ENCODE measurements at places on chromosomes 6 and 20.

- no peak for DNase-seq
These were observed 52.0 kb upstream of the TULP1 start for GRCh38 chr6:35564733-35565132.

GRCh38 chr6:93083337-93084230, 335.8 kb downstream of the EPHA7 start:
- DNase-seq, result no peak

GRCh38 chr6:14241255-14242070, 123.9 kb downstream of the CD83 start:
- DNase-seq, result no peak

DNA sequence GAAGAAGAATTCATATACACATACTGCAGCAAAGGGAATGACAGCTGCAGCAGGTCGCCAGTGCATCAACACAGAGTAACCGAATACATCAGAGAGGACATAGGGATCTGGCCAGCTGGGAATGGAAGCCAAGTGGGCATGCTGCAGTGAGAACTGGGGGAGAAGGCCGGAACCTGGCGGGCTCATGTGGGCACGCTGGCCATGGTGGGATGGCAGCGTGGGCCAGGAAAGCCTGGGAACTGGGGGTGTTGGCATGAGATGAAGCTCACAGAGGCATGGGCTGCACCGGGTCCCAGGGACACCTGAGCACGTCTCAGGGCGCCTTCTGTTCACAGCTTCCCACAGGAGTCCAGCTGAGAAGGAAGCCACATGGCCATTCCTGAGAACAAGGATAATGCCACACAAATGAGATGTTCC, 139.5 kb upstream of the AGPAT4 start:
- no peak for DNase-seq

DNA sequence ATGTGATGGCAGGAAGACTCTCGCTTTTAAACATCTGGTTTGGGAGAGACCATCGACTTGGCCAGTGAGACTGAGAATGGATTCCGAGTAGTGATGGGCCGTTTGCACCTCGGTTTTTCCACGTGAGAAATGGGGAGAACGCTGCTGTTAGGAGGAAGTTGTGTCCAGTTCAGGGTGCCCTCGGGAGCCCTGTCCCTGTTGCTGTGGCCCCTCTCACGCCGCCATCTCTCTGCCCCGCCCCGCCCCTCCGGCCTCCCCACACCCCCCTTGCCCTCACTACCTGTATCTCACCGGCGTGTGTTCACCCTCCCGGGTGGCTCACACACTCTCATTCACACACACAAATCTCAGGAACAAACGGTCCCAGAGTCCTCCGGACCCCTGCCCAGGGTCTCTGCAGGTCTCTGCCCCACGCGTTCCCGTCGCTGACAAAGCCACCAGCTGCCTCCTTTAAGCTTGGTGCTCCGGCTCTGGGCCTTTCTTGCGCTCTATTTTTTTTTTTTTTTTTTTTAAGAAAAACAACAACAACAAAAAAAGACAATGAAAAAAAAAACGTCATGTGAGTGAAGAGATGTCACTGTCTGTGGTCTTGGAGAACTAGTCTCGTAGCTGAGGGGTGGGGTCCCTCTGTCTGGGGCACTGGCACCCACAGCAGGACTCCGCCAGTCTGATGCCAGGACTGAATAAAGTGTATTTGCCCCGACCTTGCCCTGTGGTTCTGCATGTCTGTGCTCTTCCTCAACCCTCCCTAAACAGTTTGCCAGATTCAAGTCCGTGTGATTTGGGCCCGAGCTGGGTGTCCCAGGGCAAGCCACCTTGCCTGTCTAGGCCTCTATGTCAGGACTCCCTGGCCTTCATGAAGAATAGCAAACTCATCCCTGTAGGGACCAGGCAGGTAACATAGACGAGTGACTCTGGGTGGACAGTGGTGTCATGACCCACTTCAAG, 2.9 kb downstream of the SOX12 start:
- peak; percentile 38 for DNase-seq

DNA sequence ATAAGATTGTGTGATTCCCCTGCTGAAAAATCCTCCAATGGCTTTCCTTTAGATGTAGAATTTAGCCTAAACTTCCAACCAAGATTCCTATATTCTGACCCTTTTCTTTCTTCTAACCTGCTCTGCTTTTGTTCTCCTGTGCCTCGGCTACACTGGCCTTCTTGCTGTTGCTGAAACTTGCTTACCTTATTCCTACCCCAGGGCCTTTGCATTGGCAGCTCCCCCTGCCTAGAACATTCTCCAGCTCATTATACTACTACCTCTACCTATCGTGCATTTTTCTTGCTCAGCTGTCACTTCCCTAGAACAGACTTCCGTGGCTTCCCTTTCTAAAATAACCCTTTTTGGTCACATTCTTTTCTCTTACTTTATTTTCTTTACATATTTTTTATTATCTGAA, 48.7 kb downstream of the PLCB4 start:
- DNase-seq, result no peak

GRCh38 chr6:79971193-79971592, 23.8 kb upstream of the ELOVL4 start:
- no peak for DNase-seq

DNA sequence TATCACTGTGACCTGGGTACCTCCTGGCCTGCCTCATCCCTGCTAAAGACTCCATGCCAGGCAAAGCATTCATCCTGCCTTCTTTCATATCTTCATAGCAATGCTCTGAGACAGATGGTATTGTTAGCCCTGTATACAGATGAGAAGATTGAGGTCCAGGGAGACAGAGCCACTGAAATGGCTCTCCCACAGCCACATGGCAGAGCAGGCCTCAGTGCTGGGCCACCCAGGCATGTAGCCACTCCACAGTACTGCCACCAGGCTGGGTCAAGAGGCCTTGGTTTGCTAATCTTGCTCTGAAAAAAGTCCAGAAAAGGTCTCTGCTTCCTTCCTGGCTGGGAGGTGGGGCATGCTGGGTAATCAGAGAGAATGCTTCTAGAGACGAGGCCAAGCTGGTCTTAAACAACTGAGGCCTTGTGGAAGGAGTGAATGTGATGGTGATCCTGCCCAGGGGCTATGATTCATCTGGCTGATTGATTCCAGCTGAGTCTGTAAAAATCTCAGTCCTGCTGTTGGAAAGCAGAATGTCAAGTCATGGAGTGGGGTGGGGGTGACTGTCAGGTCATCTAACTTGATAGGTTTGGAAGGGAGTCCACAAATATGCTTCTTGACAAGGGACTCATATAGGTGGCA, 29.8 kb downstream of the HM13 start:
- peak; percentile 62 for DNase-seq

DNA sequence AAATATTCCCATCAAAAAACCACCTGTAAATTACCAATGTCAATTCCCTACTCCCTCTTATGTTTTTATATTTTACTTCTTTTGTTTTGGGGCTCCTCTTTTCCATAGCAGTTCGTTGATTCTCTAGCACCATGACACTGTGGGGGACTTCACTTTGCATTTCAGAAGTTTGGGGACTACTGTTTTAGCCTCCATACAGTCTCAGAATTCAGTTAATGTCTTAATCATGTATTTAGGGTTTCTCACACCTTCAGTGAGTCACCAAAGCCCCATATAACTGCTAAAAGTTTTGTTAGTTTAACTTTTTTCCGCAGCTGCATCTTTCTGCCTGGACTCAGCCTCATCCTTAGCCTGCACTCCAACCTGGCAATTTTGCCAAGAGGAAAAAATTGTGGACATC, 20.7 kb upstream of the AIG1 start:
- DNase-seq, result no peak

DNA sequence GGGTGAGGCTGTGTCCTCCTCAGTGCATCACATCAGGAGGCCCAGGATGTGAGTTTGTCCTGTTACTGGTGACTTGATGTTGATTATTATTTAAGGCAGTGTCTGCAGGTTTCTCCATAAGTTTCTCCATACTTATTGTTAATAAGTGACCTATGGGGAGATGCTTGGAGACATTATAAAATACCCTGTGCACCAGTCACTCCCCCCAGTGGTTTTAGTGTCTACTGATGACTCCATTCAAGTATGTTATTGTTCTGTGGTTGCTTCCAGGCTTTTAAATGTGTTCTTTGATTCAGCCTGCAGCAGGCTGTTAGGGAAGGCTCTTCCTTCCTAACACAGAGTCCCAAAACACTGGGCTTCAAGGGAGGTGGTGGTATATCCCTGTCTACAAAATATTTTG, 14.6 kb upstream of the CST3 start:
- no peak for DNase-seq

GRCh38 chr6:31797588-31797987, 2.0 kb upstream of the VARS1 start:
- no peak for DNase-seq

DNA sequence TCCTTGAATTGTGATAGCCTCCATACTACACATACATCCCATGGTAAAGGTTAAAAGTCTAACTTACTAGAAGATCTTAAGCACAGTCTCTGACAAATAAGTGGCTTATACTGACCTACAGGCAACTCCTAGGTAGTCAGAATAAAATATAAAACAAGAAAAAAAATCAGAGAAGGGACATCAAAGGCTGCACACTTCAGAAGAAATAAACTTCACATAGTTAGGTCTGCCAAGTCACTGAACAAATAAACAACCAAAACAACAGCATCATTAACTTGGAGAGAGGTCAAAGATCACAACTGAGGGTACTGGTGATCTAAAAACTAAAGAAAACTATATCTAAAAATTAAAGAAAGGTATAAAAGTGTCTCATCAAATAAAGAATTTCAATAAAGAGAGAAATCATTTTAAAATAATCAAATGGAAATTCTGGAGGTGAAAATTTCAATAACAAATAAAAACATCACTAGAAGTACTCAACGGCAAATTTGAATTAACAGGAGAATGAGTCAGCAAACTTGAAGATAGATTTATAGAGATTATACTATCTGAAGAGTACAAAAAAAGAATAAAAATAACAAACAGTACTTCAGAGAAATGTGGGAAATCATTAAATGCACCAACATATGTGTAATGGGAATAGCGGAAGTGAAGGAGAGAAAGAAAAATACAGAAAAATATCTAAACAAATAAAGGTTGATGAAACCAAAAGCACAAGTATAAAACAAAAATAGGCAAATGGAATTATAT, 88.0 kb upstream of the UST start:
- no peak for DNase-seq

GRCh38 chr6:134177236-134177635, 124.8 kb upstream of the SLC2A12 start:
- DNase-seq, result no peak

GRCh38 chr6:31899882-31900722, 1.8 kb downstream of the ZBTB12 start:
- DNase-seq, result no peak

DNA sequence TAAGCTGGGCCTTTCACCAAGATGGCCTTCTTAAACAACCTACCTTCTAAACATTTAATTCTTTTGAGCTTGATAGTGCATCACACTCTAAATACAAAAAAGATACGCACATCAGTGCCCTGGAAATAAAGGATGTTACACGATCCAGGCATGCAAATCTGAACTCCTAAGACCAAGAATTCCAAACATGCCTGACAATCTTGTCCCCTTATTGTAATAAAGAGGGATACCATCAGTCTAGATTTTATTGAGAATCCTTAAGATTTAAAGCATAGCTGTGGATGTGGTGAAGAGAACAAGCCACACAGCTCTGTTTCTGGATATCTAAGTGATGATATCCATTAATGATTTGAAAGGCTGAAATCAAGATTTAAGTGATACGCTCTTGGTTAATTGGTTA, 13.0 kb downstream of the ZNF451 start:
- no peak for DNase-seq

DNA sequence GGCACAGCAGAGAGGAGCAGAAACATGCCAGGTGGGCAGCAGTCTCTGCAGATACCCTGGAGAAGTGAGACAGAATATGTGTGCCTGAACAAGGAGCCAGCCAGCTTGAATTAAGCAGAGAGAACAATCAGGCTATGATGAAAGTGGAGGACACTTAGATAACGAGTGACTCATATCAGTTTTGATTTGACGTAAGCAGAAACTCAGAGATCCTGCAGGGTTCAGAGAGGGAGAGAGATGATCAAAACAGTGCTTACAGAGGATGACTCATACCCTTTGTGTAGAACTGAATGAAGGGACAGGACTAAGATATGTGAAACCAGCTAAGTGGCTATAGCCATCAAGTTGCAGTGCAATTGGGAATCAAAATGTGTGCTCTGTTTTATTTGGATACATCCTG, 300.7 kb downstream of the TENT5A start:
- DNase-seq, result no peak

- no peak for DNase-seq
These were observed 158.0 kb downstream of the DST start for GRCh38 chr6:56484669-56485068.

DNA sequence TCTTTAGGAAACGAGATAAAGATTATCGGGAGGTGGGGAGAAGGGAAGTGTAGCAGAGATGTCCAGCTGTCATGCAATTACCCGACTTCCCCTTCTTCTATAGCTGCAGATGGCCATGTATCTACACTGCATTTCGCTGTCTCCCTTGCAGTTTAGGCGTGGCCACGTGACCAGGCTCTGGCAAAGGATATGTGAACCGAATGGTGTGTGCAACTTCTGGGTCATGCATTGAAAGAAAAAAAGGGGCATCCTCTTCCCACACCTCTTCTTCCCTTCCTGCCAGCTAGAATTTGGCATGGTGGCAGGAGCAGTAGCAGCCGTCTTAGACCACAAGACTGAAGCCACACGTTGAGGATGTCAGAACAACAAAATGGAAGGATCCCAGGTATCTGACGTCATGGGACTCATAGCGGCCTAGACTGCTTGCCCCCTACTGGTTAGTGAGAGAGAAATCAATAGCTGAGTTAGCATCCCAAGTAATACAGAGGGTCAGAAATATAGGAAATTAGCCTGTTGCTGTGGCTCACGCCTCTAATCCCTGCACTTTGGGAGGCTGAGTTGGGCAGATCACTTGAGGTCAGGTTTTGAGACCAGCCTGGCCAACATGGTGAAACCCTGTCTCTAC, 32.8 kb downstream of the TCF15 start:
- no peak for DNase-seq

DNA sequence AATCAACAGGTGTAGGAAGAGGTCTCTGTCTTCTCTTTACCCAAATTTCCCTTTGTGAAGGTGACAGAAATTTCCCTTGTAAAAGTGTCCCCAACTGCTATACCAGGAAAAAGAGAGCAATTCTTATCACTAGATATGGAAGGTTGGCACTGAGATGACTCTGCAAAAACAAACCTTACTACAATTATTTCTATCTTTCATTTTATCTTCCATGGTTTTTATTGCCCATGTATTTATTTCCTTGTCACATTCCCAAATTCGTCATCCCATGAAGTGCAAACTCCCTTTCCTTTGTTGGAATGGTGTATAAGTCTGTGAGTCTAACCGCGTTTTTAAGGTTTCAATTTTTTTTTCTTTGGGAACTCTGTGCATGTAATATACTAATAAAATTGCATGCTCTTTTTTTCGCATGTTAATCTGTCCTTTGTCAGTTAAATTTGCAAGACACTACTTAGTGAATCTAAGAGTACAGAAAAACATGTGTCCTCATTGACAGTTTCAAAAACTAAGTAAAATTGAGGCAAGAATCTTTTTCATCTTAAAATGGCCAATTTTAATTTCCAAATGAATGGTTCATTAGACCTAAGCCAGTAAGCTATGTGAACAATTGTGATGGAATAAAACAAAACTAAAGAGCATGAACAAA, 35.4 kb upstream of the HFE start:
- DNase-seq, result no peak

- peak; percentile 25 for DNase-seq
These were observed 207.5 kb downstream of the ZNF217 start for GRCh38 chr20:53385941-53386767.

GRCh38 chr20:60559462-60559861, 601.2 kb downstream of the CDH26 start:
- DNase-seq, result no peak

Measured in lung (tissue), 17 donors.